ENCODE measurements at places on chromosomes 5 and 9.

DNA sequence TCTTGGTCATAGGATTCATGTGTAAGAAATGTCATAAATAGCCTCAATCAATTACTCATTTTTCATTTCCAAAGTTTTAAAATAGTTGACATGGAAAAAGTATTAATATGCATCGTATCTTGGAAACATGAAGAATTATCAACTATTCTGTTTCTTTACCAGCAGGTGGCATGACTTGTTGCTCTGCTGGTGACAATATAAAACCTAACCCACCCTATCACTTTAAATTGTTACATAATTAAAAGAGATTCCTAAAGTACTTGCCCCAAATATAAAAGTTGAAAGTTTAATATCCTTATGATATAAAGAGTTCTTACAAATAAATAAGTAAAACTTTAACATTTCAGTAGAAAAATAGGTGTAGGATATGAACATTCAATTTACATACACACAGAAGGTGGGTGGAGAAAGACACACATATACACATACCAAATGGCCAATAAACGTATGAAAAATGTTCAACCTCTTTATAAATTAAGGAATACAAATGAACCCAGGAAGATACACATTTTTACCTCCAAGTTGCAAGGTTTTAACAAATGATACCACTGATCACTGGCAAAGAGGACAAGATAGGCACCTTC lies 30.6 kb downstream of the MAP1B start:
- DNase-seq, result no peak

DNA sequence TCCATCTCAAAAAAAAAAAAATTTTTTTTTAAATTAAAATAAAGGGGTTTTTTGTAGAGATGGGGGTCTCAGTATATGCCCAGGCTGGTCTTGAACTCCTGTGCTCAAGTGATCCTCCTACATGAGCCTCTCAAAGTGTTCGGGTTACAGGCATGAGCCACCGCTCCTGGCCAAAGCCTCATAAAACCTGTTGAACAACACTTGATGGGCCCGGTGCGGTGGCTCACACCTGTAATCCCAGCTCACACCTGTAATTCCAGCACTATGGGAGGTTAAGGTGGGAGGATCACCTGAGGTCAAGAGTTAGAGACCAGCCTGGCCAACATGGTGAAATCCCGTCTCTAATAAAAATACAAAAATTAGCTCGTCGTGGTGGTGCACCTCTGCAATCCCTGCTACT lies 7.7 kb upstream of the NPM1 start:
- no peak for DNase-seq

DNA sequence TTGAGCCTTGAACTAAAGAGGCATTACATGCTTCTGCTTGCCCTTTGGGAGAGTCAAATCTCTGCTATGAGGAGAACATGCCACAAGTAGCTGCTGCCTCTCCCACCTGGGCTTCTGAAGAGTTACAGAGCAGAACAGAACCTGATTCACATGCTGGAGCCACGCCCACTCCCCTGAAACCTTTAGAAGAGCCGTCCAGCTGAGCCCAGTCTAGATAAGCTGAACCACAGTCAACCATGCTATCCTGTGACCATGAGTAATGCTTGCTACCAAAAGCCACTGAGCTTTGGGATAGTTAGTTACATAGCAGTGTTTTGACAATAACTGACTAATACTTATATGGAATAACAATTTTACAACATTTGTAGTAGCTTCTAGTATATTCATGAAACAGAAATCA lies 111.0 kb upstream of the VCAN start:
- no peak for DNase-seq

DNA sequence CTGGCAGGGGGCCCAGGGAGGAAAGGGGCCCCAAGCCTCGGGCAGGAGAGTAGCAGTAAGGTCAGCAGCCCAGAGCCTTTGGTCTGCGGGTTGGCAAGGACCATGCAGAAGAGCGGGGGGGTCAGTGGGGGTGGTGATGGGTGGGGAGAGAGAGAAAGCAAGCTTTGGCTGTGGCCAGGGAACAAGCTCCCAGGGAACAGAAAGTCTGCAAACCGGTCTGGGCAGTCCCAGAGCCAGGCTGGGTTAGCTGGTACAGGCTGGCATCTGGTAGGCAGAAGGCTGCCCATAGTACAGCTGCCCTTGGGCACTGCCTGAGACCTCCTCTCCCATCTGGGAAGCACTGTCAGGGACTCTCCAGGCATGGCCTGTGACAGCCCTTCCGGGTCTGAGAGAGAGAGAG lies 10.5 kb upstream of the EPB41L4B start:
- no peak for DNase-seq

All from fibroblast of skin of right quadriceps (primary cell).